Iris pigment epithelial cell (primary cell): ENCODE measurements at places on chromosomes 7 and 10.

- no peak for DNase-seq
Measured at GRCh38 chr7:80830010-80830409, 88.8 kb downstream of the SEMA3C start.

DNA sequence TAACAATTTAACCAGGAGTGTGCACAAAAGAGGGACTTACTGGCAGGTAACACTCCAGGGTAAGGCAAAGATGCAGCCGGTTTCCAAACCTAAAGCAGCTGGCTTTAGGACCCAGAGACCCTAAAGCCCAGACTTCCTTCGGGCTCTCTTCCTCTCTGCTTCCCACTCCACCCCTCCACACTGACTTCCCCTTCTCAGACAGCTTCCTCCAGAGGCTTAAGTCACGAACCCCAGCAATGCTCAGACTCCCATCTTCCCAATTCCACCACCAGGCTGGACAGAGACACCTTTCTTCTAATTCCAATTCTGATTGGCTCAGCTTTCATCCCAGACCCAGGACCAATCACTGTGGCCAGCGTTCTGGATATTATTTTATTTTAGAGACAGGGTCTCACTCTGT, 24.8 kb downstream of the STYXL1 start:
- no peak for DNase-seq

DNA sequence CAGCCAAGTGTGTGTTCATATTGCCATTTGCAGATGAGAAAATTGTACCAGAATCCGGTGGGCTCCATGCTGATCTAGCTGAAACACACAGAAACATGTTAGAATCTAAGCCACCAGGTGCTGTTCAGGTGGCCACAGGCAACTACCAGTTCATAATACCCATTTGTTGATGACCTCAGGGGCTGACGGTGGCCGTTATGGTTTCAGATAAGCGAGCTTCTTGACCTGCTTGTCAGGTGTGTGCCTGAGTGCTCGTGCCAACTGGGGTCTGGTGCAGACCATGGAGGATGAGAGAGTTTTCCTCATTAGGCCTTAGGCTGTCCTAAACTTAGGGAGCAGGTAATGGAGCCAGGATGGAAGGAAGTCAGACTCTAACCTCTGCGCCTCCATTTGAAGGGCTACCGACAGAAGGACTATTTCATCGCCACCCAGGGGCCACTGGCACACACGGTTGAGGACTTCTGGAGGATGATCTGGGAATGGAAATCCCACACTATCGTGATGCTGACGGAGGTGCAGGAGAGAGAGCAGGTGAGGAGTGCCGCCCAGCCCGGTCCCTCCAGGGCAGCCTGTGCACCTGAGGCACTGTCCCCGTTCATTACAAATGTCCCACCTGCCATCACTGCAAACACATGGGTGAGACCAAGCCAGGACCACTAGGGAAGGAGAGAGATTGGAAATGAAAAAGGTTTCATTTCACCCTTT, 53.1 kb downstream of the MKI67 start:
- no peak for DNase-seq

- DNase-seq, result peak; percentile 77
Measured at GRCh38 chr7:157273208-157274093, 63.4 kb upstream of the DNAJB6 start.

DNA sequence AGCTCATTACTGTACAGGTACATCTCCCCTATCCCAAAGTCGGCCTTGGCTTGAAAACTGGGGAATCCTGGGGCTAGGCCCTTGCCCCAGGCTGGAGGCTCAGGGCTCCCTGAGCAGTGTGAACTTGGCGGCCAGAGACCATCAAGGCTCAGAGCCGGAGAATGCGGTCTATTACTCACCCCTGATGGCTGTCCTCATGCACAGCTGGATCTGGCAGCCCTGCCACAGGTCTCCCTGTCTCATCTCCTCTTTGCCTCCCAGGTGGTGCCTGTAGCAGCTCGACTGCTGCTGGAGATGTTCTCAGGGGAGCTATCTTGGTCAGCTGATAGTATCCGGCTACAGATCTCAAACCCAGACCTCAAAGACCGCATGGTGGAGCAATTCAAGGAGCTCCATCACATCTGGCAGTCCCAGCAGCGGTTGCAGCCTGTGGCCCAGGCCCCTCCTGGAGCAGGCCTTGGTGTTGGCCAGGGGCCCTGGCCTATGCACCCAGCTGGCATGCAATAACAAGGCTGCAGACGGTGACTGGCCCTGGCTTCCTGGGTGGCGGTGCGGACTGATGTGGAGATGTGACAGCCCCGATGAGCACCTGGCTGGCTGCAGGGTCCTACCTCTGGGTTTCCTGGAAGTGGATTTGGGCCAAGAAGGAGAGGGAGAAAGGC, 10.7 kb downstream of the IRF5 start:
- no peak for DNase-seq

DNA sequence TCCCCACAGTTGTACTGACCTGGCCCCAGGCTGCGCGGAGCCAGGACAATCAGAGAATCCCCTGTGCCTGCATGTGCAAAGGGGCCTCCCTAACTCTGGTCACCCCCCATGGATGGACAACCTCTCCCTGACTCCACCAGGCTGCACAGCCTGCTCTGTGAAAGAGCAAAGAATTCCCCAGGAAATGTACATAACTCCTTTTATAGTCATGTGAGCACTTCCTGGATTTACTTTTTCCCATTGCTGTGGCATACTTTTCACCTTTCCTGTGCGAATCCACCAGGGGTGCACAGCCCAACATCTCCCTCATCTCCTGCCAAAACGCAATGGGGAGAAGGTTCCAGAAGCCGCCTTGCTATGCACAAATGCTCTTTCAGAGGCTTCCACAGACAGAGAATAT, 27.9 kb downstream of the FGFR2 start:
- DNase-seq, result no peak
